Lower leg skin (tissue), 4 donors: ENCODE measurements at places on chromosomes 1 and 21. TPM values are rescaled to one million over a fixed set of nuclear protein-coding genes. Genes with fewer than 3 reads are reported as not detected.

Gene PODN
- 11.3 TPM for total RNA-seq

Gene KCNT2
- 0.34 TPM for total RNA-seq

Gene MATN1
- total RNA-seq = not detected

Gene PGBD5
- 1.6 TPM for total RNA-seq

Gene ANGPTL3
- total RNA-seq = not detected
